LHCN-M2 (cell line): ENCODE measurements at places on chromosomes 5 and 9.

GRCh38 chr5:158898185-158899177 lies 201.2 kb downstream of the EBF1 start:
- no peak for DNase-seq

DNA sequence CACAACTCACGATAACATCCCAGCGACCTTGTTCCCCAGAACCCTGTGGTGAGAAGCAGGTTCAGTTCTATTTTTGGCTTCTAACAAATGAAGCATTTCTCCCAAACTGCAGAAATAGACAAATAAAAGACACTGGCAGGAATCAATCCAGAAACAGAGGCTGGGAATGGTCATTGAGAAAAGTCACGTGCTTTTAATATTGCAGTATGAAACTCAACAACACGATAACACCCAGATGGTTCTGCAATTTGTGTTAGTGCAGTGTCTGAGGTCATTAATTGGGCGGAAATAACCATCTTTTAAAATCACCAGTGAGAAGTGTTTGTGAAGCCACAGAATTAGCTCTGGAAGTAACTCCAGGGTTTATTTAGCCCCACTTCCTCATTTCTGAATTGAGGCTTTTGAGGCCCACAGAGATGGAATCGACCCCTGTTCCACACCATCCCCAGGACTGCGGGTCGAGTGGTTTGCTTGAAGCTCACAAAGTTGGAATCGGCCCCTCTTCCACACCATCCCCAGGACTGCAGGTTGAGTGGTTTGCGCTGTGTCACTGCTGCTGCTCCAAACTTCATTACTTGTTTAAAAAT lies 164.7 kb upstream of the IRX4 start:
- no peak for DNase-seq

GRCh38 chr5:159773062-159773924 lies 143.0 kb upstream of the ADRA1B start:
- peak; percentile 84 for DNase-seq

- DNase-seq = peak; percentile 85
These were observed 13.9 kb downstream of the SLC23A1 start for GRCh38 chr5:139369181-139369580.

- no peak for DNase-seq
These were observed 3.9 kb downstream of the SSBP2 start for GRCh38 chr5:81747030-81747429.

- peak; percentile 54 for DNase-seq
These were observed 605.7 kb downstream of the RAB3C start for GRCh38 chr5:59188419-59189225.

DNA sequence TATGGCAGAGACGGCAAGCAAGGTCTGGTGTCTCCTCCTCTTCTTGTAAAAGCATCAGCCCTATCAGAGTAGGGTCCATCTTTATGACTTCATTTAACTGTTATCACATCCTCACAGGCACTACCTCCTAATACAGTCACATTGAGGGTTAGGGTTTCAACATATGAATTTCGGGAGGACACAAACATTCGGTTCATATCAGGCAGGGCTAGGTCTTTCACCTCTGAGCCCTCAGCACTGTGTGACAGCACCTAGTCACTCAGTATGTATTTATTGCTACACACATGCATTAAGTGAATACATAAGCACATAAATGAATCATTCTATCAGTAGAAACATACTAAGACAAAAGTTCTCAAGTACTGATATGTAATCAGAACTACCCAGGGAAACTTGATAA lies 9.4 kb upstream of the BTF3 start:
- DNase-seq = no peak

DNA sequence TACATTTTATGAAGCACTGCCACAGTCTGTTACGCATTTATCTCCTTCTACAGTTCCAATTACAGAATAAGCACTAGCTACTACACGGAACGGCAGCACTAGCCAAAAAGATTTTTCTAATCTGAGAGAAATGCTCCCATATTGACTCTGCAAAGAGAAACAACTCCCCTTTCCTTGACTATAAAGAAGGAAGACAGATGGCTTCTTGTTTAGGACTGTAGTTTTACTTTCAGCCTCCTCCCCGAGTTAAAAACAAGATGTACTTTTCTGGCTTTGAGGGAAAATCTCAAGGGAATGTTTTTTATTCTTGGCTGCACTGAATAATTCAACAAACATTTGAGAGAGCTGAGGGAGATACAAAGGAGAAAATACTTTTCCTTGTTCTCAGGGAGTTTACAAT lies 1.9 kb upstream of the SLC44A1 start:
- DNase-seq = peak; percentile 59

- no peak for DNase-seq
These were observed 644.6 kb downstream of the PRR16 start for GRCh38 chr5:121108725-121109124.
